Keratinocyte (primary cell): ENCODE measurements at places on chromosomes 2 and 18. TPM values are rescaled to one million over a fixed set of nuclear protein-coding genes. Genes with fewer than 3 reads are reported as not detected.

C2orf42 gene
- polyA plus RNA-seq: 9.3 to 10.3 TPM (median 9.3 TPM) in 3 replicates

GNAL gene
- 21.9 to 30.0 TPM (median 28.4 TPM) in 3 replicates for polyA plus RNA-seq

KCNG3 gene
- not detected in 3 replicates for polyA plus RNA-seq

BCL2 gene
- 0.09 to 0.36 TPM (median 0.30 TPM) in 3 replicates for polyA plus RNA-seq

ATOH8 gene
- not detected in 3 replicates for polyA plus RNA-seq

SERPINB11 gene
- not detected in 3 replicates for polyA plus RNA-seq

FLACC1 gene
- 0.12 to 0.43 TPM (median 0.35 TPM) in 3 replicates for polyA plus RNA-seq

SP5 gene
- polyA plus RNA-seq: not detected in 3 replicates

ADD2 gene
- polyA plus RNA-seq: 0.05 to 0.19 TPM in 2 of 3 replicates, not detected in the other

HRH4 gene
- polyA plus RNA-seq: 0.01 to 0.15 TPM (median 0.03 TPM) in 3 replicates

STK39 gene
- 10.5 to 20.7 TPM (median 14.0 TPM) in 3 replicates for polyA plus RNA-seq

UGT1A10 gene
- polyA plus RNA-seq: 1.8 to 2.4 TPM (median 2.0 TPM) in 3 replicates

ACVR2A gene
- 4.5 to 6.6 TPM (median 5.5 TPM) in 3 replicates for polyA plus RNA-seq

KRTCAP3 gene
- 8.6 to 22.9 TPM (median 14.7 TPM) in 3 replicates for polyA plus RNA-seq

MEP1B gene
- 0.03 TPM in 1 of 3 replicates, not detected in the others for polyA plus RNA-seq

SNORC gene
- polyA plus RNA-seq: 0.66 to 1.3 TPM (median 0.83 TPM) in 3 replicates

RAB6C gene
- 0.02 TPM in 1 of 3 replicates, not detected in the others for polyA plus RNA-seq

MAP4K4 gene
- polyA plus RNA-seq: 46.6 to 99.0 TPM (median 84.1 TPM) in 3 replicates
